ENCODE measurements at places on chromosomes 11 and 22. TPM values are rescaled to one million over a fixed set of nuclear protein-coding genes. Genes with fewer than 3 reads are reported as not detected.

Gene MUC15
- total RNA-seq: not detected

Gene MAPK8IP2
- 0.09 TPM for total RNA-seq

Gene MRGPRF
- not detected for total RNA-seq

Gene CHKA
- total RNA-seq: 14.9 TPM

Gene GLYAT
- total RNA-seq: not detected

Gene RBMXL2
- total RNA-seq: 0.18 TPM

Gene MN1
- total RNA-seq: 0.45 TPM

Gene SPA17
- total RNA-seq: 7.5 TPM

Gene MMP7
- 0.18 TPM for total RNA-seq

Gene GLB1L2
- total RNA-seq: 0.19 TPM

Gene C11orf91
- total RNA-seq: 0.38 TPM

Gene APOL1
- total RNA-seq: 38.8 TPM

Gene MUC6
- total RNA-seq: not detected

Gene OLFML1
- 0.09 TPM for total RNA-seq

Gene MS4A8
- not detected for total RNA-seq

Gene BLID
- total RNA-seq: 1.6 TPM

Gene OR51B2
- not detected for total RNA-seq

Gene ZNF280B
- total RNA-seq: 0.56 TPM

Gene NCR3LG1
- total RNA-seq: 4.4 TPM

Gene MB
- total RNA-seq: not detected

Gene C1QTNF5
- total RNA-seq: 65.6 TPM

Gene C22orf42
- not detected for total RNA-seq

Gene OR5AR1
- total RNA-seq: not detected

Gene SAA2
- total RNA-seq: not detected

Gene OR52A1
- not detected for total RNA-seq

Gene GLYATL2
- not detected for total RNA-seq

Gene F2
- total RNA-seq: not detected

Gene SAAL1
- total RNA-seq: 20.0 TPM

Gene RIC3
- total RNA-seq: not detected

Gene BIRC3
- total RNA-seq: 1.7 TPM

Gene OR4D9
- total RNA-seq: not detected

Gene TRPM5
- not detected for total RNA-seq

Gene GAL
- 0.28 TPM for total RNA-seq

Gene RAG1
- 0.99 TPM for total RNA-seq

Gene TRIM49C
- total RNA-seq: not detected

Gene TSGA10IP
- under 0.01 TPM for total RNA-seq

Gene POLR2F
- 85.0 TPM for total RNA-seq

Gene MYBPC3
- total RNA-seq: not detected

Gene CDC45
- total RNA-seq: 12.5 TPM

Gene OSBP2
- total RNA-seq: 5.6 TPM

Gene OR5L2
- total RNA-seq: not detected

Gene BRSK2
- 0.18 TPM for total RNA-seq

Gene CHRM1
- not detected for total RNA-seq

All from endothelial cell of coronary artery (primary cell).